ENCODE measurements at places on chromosomes 2 and 18.
A peak's percentile ranks its signal among the peaks of the same experiment; 100 is the strongest.

- no peaks in the 10 kb centered on the region for H3K36me3 ChIP-seq
- H3K4me1 ChIP-seq = no peaks in the 10 kb centered on the region
- DNase-seq = no peak
- no peak overlapping the region for H3K4me3 ChIP-seq
- H3K27ac ChIP-seq = no peak overlapping the region
Measured at GRCh38 chr2:229539628-229540027, 174.7 kb downstream of the DNER start.

GRCh38 chr2:128293870-128294455 lies 24.7 kb downstream of the HS6ST1 start:
- H3K36me3 ChIP-seq = peaks cover 2% of the 10 kb centered on the region
- no peak overlapping the region for H3K27ac ChIP-seq
- H3K27me3 ChIP-seq = no peaks in the 10 kb centered on the region
- no peak overlapping the region for H3K4me3 ChIP-seq
- H3K4me1 ChIP-seq = peaks cover 34% of the 10 kb centered on the region

GRCh38 chr18:58527952-58528287 lies 101.0 kb downstream of the ALPK2 start:
- H3K27me3 ChIP-seq = peaks cover 27% of the 10 kb centered on the region
- H3K4me1 ChIP-seq = no peaks in the 10 kb centered on the region
- no peak overlapping the region for H3K4me3 ChIP-seq
- H3K27ac ChIP-seq = no peak overlapping the region
- H3K36me3 ChIP-seq = peaks cover 2% of the 10 kb centered on the region

GRCh38 chr18:74331404-74331803 lies 15.8 kb downstream of the C18orf63 start:
- H3K4me3 ChIP-seq = no peak overlapping the region
- H3K36me3 ChIP-seq = no peaks in the 10 kb centered on the region
- peaks cover 17% of the 10 kb centered on the region for H3K27me3 ChIP-seq
- no peak overlapping the region for H3K27ac ChIP-seq

GRCh38 chr18:6855767-6856166 lies 126.3 kb downstream of the ARHGAP28 start:
- no peaks in the 10 kb centered on the region for H3K36me3 ChIP-seq
- H3K27ac ChIP-seq = no peak overlapping the region
- no peak for DNase-seq
- no peaks in the 10 kb centered on the region for H3K27me3 ChIP-seq
- no peaks in the 10 kb centered on the region for H3K4me1 ChIP-seq
- H3K4me3 ChIP-seq = no peak overlapping the region

DNA sequence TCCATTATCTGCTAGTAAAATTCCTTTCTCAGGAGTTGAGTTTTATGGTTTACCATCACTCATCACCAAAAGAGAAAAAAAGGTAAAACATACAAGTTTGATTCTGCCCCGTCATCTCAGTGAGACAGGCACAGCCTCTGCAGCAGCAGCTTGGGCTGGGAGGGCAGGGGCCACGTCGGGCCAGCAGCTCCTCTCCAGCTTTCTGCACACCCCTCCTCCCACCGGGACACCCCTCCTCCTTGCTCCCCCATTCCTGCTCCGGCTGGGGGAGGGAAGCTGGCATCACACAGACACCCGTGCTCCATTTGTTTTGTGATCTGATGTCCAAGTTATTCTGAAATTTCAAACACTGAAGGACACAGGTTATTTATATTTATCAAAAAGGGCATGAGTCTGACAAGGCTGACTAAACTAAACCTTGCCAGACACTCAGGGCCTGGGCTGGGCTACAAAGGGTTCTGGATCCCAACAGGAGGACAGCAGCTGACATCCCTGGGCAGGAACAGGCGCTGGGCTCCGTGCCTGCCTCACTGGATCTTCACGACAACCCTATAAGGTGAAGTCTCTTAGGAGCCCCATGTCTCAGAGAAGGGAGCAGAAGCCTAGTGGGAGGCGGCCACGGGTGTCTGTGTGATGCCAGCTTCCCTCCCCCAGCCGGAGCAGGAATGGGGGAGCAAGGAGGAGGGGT lies 71.4 kb downstream of the HDAC4 start:
- H3K27me3 ChIP-seq = no peaks in the 10 kb centered on the region
- H3K4me1 ChIP-seq = peaks cover 13% of the 10 kb centered on the region
- no peak for DNase-seq
- no peaks in the 10 kb centered on the region for H3K36me3 ChIP-seq

DNA sequence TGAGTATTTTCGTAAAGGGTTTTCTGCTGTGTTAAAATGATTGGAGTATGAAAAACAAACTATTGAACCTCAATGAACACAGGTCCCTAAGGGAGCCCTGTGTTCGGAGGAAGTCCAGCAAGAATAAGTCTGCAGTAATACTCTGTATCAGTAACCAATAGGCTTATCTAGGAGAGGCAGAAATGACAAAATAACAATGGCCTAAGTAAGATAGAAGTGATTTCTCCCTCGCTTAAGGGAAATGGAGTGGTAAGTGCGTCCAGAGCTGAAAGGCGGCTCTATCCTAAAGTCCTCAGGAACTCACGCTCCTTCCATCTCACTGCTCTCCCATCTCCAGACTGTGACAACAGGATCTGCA lies 29.3 kb upstream of the MFSD6 start:
- no peak for DNase-seq
- H3K4me3 ChIP-seq = no peak overlapping the region
- no peaks in the 10 kb centered on the region for H3K36me3 ChIP-seq

- H3K27ac ChIP-seq = peak overlapping the region; percentile 88
- H3K36me3 ChIP-seq = peaks cover 1% of the 10 kb centered on the region
- DNase-seq = peak; percentile 66
- peaks cover 78% of the 10 kb centered on the region for H3K4me1 ChIP-seq
- H3K27me3 ChIP-seq = no peaks in the 10 kb centered on the region
- H3K4me3 ChIP-seq = peak overlapping the region; percentile 49
Measured at GRCh38 chr2:10382354-10383061, 65.6 kb downstream of the ODC1 start.

GRCh38 chr18:70166668-70167067 lies 38.8 kb downstream of the RTTN start:
- H3K4me3 ChIP-seq = no peak overlapping the region
- no peaks in the 10 kb centered on the region for H3K27me3 ChIP-seq
- no peak for DNase-seq
- peaks cover 1% of the 10 kb centered on the region for H3K4me1 ChIP-seq
- H3K27ac ChIP-seq = peak overlapping the region; percentile 52
- H3K36me3 ChIP-seq = peaks cover 8% of the 10 kb centered on the region

GRCh38 chr18:70197844-70198243 lies 7.6 kb downstream of the RTTN start:
- H3K4me1 ChIP-seq = peaks cover 5% of the 10 kb centered on the region
- no peaks in the 10 kb centered on the region for H3K27me3 ChIP-seq
- DNase-seq = no peak
- peaks cover 46% of the 10 kb centered on the region for H3K36me3 ChIP-seq

DNA sequence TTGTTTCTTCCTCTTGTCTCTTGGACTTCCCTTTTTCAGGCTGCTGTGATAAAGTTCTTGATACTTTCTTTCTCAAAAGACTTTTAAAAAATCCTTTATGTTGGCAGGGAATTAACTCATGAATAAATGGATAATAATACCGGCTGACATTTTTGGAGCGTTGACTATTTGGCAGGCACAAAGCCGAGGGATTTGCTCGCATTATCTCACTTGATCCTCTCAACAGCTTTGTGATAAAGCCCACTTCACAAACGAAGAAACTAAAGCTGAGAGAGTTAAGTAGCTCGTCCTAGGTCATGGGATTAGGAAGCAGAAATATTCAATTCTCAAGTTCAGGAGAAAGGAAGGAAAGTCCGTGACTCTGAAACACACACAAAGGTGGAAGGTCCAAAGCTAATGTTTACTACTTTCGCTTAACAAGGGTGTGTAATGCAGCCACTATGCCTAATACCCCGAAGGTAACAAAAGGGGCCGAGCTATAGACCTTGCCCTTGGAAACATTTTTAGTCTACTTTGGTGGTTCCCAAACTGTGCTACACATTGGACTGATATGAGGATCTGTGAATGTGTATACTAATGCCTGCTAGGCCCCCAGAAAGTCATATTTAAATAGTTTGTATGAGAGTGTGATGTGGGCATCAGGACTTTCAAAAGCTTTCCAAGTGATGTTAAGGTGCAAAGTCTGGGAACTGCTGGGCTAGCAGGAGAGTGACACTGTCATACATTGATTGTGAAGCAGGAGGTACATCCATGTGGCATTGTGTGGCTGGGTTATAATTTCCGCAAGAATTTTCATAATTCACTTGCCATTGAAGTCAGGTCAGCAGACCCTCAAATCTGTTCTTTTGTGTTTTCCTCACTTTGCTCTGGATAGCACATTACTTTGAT lies 508.4 kb downstream of the PLCL1 start:
- H3K36me3 ChIP-seq = no peaks in the 10 kb centered on the region
- DNase-seq = no peak
- no peak overlapping the region for H3K4me3 ChIP-seq

- H3K27ac ChIP-seq = no peak overlapping the region
- DNase-seq = no peak
- no peaks in the 10 kb centered on the region for H3K4me1 ChIP-seq
- H3K36me3 ChIP-seq = peaks cover 3% of the 10 kb centered on the region
- H3K27me3 ChIP-seq = no peaks in the 10 kb centered on the region
- no peak overlapping the region for H3K4me3 ChIP-seq
Measured at GRCh38 chr18:26407736-26408601, 140.4 kb downstream of the KCTD1 start.

GRCh38 chr2:207847807-207848544 lies 78.3 kb upstream of the FZD5 start:
- H3K27ac ChIP-seq = no peak overlapping the region
- H3K4me1 ChIP-seq = no peaks in the 10 kb centered on the region
- H3K4me3 ChIP-seq = no peak overlapping the region
- DNase-seq = no peak

- DNase-seq = no peak
- H3K27ac ChIP-seq = no peak overlapping the region
- H3K27me3 ChIP-seq = no peaks in the 10 kb centered on the region
- H3K4me1 ChIP-seq = no peaks in the 10 kb centered on the region
- H3K4me3 ChIP-seq = no peak overlapping the region
Measured at GRCh38 chr18:9287036-9287435, 47.5 kb upstream of the TWSG1 start.

GRCh38 chr2:241011296-241011600 lies 12.8 kb downstream of the SNED1 start:
- H3K4me1 ChIP-seq = peaks cover 5% of the 10 kb centered on the region
- no peak overlapping the region for H3K27ac ChIP-seq

DNA sequence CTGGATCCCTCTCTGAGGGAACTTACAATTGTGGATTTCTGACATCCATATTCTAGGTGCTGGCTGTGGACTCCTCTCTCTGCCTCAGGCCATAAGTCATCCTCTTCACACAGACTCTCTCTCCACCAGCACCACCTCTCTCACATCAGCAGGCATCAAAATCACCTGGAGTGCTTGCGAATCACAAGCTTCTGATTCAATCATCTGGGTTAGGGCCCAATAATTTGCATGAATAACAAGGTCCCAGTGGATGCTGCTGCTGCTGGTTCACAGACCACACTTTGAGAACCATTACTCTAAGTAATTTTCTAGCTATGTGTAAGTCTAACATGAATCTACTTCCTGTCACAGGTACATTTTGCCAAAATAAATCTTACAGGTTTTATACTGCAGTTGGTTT lies 214.9 kb downstream of the DSEL start:
- DNase-seq = no peak
- no peaks in the 10 kb centered on the region for H3K27me3 ChIP-seq
- H3K27ac ChIP-seq = peak overlapping the region; percentile 78
- peaks cover 8% of the 10 kb centered on the region for H3K4me1 ChIP-seq
- no peaks in the 10 kb centered on the region for H3K36me3 ChIP-seq
- peak overlapping the region; percentile 53 for H3K4me3 ChIP-seq

DNA sequence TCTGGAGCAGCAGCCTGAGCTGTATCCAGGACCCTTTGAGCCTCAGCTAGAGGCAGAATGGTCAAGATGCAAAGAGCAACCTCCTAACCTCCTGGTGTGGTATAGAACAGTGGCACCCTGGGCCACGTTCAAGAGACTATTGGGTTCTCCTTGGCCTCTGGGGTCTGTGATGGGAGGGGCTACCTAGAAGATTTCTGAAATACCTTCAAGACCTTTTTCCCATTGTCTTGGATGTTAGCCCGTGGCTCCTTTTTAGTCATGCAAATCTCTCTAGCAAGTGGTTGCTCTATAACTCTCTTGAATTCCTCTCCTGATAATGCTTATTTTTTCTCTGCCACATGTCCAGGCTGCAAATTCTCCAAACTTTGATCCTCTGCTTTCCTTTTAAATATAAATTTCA lies 106.3 kb upstream of the SULT1C3 start:
- no peaks in the 10 kb centered on the region for H3K27me3 ChIP-seq
- H3K27ac ChIP-seq = no peak overlapping the region
- H3K4me1 ChIP-seq = no peaks in the 10 kb centered on the region
- no peaks in the 10 kb centered on the region for H3K36me3 ChIP-seq
- no peak for DNase-seq

DNA sequence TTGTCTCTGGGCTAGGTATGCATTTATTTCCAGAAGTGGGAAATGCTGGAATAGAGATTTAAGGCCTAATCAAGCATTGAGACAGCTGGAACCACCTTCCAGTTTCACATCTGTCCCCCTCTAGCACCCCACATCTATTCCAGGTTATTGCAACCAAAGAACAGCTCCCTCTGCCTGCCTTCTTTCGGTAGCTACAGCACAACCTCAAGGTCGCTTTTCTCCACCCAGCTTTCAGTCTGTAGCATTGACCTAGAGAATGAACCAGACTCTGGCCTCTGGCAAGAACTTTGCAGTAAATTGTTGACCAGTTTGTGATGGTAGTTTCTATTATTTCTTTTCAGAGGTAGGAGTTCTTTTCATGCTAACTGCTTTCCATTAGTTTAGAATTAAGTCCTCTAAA lies 484.2 kb downstream of the DLGAP1 start:
- no peaks in the 10 kb centered on the region for H3K4me1 ChIP-seq
- DNase-seq = no peak
- H3K27me3 ChIP-seq = peaks cover 22% of the 10 kb centered on the region
- H3K36me3 ChIP-seq = no peaks in the 10 kb centered on the region

DNA sequence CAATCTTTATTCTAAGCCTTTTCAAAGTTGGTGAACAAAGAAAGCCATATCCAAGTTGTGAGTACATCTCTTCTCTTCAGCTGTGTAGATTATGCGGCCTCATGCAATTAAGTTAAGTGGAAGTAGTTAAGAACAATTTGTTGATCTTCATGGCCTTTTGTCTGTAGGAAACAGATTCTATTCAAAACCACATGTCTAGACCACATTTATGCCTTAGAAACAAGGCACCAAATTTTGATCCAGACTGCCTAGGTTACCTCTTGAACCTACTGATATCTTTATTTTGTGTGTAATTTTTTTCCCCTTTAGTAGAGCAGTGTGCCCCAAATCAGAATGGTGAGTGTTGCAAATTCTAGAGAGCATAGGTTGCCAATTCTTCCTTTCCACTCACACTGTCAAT lies 101.6 kb upstream of the CERS6 start:
- peaks cover 10% of the 10 kb centered on the region for H3K4me1 ChIP-seq
- H3K36me3 ChIP-seq = no peaks in the 10 kb centered on the region
- H3K27me3 ChIP-seq = no peaks in the 10 kb centered on the region
- no peak overlapping the region for H3K4me3 ChIP-seq

Measured in central memory CD8-positive, alpha-beta T cell (primary cell).